ENCODE measurements at places on chromosomes 3 and 15. TPM values are rescaled to one million over a fixed set of nuclear protein-coding genes. Genes with fewer than 3 reads are reported as not detected.

RNU5B-1 gene
- total RNA-seq = not detected

IL20RB gene
- 1.0 TPM for total RNA-seq

MST1R gene
- total RNA-seq = 7.5 TPM

ECE2 gene
- total RNA-seq = not detected

KLHL40 gene
- not detected for total RNA-seq

FAM219B gene
- total RNA-seq = 32.6 TPM

TLR9 gene
- not detected for total RNA-seq

PLA2G4D gene
- total RNA-seq = not detected

ADAMTS9 gene
- total RNA-seq = 0.54 TPM

NEO1 gene
- 35.9 TPM for total RNA-seq

CORO2B gene
- 3.7 TPM for total RNA-seq

SCN11A gene
- total RNA-seq = not detected

ITIH4 gene
- total RNA-seq = 1.4 TPM

NOP10 gene
- 552 TPM for total RNA-seq

RPL15 gene
- total RNA-seq = 2,891 TPM

PTX3 gene
- 0.81 TPM for total RNA-seq

ZNF620 gene
- 2.3 TPM for total RNA-seq

OSBPL10 gene
- total RNA-seq = 18.5 TPM

SYNPR gene
- total RNA-seq = not detected

MRPL3 gene
- total RNA-seq = 109 TPM

CHD2 gene
- total RNA-seq = 29.2 TPM

GOLGA6L9 gene
- 3.3 TPM for total RNA-seq

HDC gene
- 0.16 TPM for total RNA-seq

RTP4 gene
- total RNA-seq = not detected

TRPC1 gene
- 8.4 TPM for total RNA-seq

P2RY13 gene
- total RNA-seq = not detected

ANKUB1 gene
- not detected for total RNA-seq

MKRN3 gene
- total RNA-seq = 2.0 TPM

SEMA7A gene
- total RNA-seq = 2.4 TPM

ASB14 gene
- total RNA-seq = not detected

DNAJA4 gene
- not detected for total RNA-seq
